Stimulated activated CD8-positive, alpha-beta memory T cell treated with anti-CD3 and anti-CD28 coated beads, Interleukin-15, amount 100 ng/mL, for 48 hours (primary cell): ENCODE measurements at places on chromosomes 4 and X.

DNA sequence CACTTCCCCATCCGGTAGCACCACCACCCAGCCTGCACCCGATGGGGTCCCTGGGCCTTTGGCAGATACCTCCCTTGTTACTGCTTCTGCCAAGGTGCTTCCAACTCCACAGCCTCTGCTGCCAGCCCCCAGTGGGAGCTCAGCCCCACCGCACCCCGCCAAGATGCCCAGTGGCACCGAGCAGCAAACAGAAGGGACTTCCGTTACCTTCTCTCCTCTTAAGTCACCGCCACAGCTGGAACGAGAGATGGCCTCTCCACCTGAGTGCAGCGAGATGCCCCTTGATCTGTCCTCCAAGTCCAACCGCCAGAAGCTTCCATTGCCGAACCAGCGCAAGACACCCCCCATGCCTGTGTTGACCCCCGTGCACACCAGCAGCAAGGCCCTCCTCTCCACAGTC, 31.9 kb downstream of the BCORL1 start:
- no peak for DNase-seq

GRCh38 chr4:79232540-79232939, 93.3 kb downstream of the NAA11 start:
- no peak for DNase-seq

DNA sequence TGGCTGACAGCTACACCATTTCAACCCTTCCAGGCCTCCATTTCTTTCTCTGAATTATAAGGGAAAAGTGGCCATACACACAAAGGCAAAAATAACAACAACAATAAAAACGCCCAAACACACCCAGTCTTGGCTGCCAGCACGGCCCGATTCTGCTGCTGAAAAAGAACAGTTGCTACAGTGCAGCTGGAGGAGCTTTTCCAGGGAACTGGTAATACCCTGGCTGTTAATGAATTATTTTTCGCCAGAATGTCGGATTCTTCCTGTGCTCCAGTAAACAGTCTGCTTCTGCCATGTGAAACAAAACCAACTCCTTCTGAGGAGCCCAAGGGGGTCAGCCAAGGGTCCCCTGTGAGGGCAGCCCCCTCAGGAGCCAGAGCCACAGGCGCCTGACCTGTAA, 6.6 kb downstream of the RAI2 start:
- DNase-seq = no peak

- no peak for DNase-seq
These were observed 10.4 kb upstream of the DCLK2 start for GRCh38 chr4:150067859-150068258.

DNA sequence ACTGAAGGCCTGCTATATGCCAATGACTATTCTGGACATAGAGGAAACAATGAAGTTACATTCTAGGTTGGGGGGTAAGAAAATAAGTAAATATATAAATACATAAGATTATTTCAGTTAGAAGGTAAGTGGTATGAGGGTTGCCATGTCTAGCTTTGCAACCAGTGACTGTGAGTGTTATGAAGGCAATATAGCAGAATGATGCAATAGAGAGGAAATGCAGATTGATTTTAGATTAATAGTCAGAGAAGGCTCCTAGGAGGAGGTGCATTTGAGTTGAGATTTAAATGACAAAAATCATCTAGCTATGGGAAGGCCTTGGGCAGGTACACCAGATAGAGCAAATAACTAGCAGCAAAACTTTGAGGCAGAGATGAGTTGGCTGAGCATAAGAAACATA, 243.2 kb downstream of the FBXO8 start:
- DNase-seq = no peak

DNA sequence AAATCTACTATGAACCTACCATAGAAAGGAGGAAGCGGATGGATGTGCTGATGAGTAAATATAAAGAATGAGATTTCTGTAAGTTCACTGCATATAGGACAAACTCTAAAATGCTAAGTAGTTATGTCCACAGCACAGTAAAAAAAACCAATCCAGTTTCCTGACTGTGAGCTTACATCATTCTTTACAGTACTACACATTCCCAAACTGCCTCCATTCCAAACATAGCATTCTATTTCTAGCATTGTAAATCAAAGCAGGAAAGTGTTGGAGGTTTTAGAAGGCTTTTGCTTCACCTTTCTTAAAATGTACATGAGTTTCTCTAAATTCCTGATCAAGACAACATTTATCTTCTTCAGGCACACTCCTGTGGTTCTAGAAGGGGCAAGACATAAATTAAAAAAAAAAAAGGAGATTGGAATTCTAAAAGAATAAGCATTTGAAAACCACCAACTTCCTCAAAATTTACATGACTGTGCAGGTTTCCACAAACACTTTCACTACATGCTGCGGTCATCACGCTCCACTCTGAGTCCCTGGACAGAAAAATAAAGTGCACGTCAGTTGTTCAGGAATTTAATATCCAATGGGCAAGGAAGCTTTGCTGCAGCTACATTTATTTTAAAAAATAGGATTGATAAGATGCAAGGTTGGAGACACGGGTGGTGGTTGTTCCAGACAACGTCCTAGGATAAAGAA, 297.6 kb upstream of the STS start:
- DNase-seq = no peak

- no peak for DNase-seq
These were observed 96.0 kb downstream of the PRRG1 start for GRCh38 chrX:37445182-37445581.

DNA sequence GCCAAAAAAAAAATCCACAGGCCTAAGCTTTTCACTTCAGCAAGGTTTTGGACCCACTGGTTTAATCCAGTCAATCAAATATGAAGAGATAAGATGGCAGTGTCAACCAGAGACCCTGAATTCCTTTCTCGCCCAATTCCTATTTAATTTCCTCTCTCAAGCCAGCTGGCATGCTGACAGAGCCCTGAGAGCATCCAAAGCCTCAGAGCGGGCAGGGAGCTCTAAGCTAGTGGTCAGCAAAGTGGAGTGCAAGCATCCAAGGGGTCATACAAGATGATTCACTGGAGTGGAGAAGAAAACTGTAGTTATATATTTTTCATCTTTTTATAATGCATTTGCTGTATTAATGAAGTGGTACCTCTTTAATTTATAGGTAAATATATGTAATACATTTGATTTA, 37.8 kb upstream of the PRPS2 start:
- no peak for DNase-seq

- no peak for DNase-seq
These were observed 858.4 kb downstream of the ADGRL3 start for GRCh38 chr4:62058571-62058970.

DNA sequence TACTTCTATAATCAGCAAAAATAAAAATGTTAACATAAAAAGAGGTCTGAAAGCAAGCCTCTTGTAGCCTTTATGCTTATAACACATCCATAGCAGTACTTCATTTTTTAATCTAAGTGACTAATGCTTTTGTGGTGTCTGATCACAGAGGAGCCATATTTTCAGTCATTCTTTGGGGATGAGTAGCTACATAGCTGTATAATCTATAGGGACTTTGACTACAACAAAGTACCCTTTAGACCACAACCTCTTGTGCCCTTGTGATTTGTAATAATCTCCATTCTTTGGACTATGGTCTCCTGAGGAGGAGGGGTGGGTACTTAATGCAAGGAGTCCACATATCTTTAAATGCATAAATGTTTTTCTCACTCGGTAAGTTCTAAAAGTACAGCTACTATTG, 9.6 kb downstream of the DRP2 start:
- DNase-seq = no peak

- DNase-seq = no peak
These were observed 11.3 kb upstream of the PCYT1B start for GRCh38 chrX:24658421-24658820.

DNA sequence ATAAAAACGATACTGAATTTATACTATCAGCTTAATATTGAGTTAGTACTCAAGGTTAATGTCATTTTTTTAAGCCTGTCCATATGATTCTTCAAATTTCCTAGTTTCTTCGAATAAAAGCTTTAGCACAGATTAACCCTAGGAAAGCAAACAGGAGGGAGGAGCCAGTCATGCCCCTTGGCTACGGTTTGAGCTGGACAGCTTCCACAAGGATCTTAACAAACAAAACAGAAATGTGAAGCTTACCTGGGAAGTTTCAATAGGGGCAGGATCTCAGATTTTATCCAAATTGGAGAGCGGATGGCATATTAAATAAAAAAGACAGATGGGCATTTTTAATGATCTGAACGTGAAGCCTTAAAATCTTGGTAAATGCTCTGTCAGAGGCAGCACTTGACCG, 2.3 kb downstream of the NWD2 start:
- no peak for DNase-seq

GRCh38 chr4:67475155-67475554, 70.1 kb downstream of the CENPC start:
- no peak for DNase-seq

DNA sequence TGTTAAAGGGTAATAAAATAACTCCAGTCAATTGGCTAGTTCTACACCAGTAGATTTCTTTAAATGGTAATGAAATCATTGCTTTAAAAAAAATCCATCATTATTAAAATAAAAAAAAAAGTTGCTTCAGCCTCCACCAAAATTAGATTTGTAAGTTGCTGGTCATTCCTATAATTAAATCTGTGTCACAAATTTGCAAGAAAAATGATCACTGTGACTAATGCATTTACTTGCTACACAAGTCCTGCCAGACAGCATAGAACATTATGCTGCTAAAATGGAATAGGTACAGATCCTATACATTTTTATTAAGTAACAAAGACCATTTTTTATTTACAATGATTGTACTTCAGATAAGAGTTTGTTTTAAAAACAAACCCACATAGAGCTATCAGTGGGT, 85.8 kb downstream of the SLC10A7 start:
- no peak for DNase-seq

GRCh38 chr4:60812811-60813210, 387.3 kb upstream of the ADGRL3 start:
- DNase-seq = no peak

- no peak for DNase-seq
These were observed 128.0 kb downstream of the ARHGEF9 start for GRCh38 chrX:63656871-63657580.

GRCh38 chrX:121008920-121009319, 23.4 kb upstream of the CT47A1 start:
- no peak for DNase-seq

DNA sequence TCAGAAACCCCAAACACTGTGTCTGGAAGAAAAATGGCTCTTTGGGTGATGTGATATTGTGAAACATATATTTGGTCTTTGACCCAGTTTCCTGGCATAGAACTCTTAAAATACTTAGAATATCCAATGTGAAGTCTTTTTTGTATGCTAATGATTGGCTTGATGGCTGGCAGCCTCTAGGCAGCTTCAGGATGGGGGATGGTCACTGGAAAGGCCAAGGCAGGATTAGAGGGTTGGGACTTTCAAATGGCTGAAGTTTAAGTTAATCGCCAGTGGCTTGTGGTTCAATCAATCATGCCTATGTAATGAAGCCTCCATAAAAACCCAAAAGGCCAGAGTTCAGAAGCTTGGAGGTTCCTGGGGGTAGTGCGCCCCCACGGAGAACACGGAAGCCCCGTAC, 33.5 kb upstream of the ESX1 start:
- no peak for DNase-seq

DNA sequence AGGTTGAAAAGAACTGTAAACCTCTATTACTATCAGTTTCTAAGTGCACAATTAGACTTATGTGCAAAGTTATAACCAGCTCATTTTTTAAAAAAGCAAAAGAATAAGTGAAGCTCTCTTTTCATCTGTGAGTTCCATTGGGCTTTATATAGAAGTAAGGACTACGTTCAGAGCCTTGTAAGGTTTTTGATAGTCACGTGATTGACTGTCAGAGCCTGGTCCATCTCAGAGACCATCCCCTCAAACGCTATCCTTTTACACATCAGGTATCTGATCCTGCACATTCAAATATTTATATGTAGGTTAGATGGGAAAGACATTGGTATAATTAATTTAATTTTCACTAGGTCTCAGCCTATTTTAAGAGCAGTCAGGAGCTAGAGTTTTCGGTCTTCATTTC, 279.3 kb downstream of the INPP4B start:
- no peak for DNase-seq

- DNase-seq = no peak
These were observed 372.1 kb downstream of the BMPR1B start for GRCh38 chr4:95129821-95130311.

DNA sequence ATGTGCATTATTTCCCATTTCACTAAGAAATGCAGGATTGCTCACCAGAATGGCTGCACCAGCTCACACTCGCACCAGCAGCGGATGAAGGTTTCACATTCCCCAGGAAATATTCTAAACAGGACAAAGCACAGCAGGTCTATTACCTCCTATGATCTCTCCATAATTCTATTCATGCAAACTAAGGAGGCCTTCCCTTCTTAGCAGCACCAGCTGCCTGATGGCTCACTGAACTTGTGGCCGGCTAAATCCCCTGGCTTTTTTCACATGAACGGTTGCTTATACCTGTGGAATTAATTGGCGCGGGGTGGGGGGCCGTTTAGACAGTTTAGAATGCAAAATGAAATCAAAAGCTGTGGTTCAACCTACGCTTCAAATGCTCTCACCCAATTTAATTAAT, 73.5 kb upstream of the SRD5A3 start:
- DNase-seq = no peak

GRCh38 chr4:28811025-28811424, 1909.1 kb upstream of the PCDH7 start:
- no peak for DNase-seq

DNA sequence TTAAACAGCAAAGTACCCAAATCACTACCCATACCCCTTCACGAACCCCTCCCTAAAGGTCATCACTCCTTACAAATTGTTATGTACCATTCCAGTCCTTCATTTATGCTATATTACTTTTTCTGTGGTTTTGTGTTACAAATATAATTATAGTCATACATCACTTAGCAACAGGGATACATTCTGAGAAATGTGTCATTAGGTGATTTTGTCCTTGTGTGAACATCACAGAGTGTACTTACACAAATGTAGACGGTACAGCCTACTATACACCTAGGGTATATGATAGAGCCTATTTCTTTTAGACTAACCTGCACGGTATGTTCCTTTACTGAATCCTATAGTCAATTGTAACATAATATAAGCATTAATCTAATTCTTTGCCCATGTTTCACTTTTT, 61.9 kb downstream of the ASB9 start:
- DNase-seq = no peak

- DNase-seq = no peak
These were observed 21.9 kb upstream of the P2RY8 start for GRCh38 chrX:1558761-1559468.

DNA sequence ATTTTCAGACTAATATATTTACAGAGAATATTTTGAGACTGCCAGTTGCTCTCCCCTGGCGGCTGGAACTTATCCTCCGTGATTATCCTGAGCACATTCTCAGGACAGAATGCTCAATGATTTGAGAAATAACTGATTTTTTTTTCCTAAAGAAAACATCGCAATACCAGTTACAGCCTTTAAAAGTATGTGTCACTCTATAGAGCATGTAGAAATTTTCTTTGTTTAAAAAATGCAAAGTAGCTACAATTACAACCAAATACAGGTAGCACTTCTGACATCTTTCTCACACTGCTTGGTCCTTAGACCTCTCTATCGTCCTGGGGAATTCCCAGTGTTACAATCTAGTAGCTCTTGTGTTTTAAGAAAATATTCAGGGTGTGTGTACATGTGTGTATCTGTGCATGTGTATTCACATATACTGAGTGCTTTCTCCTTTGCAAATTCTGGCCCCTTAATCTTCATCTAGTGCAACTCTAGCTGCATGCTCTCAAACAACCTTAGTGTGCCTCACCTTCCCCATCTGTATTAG, 13.8 kb downstream of the APBB2 start:
- DNase-seq = no peak
